ENCODE measurements at places on chromosomes 7 and 10. TPM values are rescaled to one million over a fixed set of nuclear protein-coding genes. Genes with fewer than 3 reads are reported as not detected.

GRCh38 chr10:118720685-118721538, 33.9 kb downstream of the CACUL1 start:
- no peaks in the 10 kb centered on the region for H3K36me3 ChIP-seq
- no peak for DNase-seq
- no peak overlapping the region for H3K27ac ChIP-seq
- no peaks in the 10 kb centered on the region for H3K27me3 ChIP-seq

DNA sequence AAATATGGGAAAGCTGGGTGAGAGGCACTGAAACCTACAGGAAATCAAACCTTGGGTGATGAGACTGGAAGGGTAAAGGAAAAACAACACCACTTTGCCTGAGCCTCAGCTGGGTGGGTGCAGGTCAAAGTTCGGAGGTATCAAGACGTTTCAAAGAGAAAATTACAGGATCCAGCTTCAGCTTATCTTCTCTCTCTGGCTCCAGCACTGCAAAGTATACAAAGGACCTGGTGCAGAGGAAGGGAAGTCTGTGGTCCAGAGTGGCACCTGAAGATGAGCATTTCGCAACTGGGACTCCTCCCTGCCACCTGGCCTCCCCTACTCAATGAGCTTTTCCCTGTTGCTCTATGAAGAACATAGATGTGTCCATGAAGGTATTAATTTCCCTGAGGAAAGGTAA, 6.4 kb upstream of the FXYD4 start:
- no peak overlapping the region for H3K27ac ChIP-seq
- peaks cover 8% of the 10 kb centered on the region for H3K4me1 ChIP-seq
- H3K36me3 ChIP-seq, result no peaks in the 10 kb centered on the region
- no peaks in the 10 kb centered on the region for H3K27me3 ChIP-seq
- H3K4me3 ChIP-seq, result no peak overlapping the region

- no peaks in the 10 kb centered on the region for H3K27me3 ChIP-seq
- H3K27ac ChIP-seq, result no peak overlapping the region
- no peak overlapping the region for H3K4me3 ChIP-seq
- H3K36me3 ChIP-seq, result no peaks in the 10 kb centered on the region
Observed at GRCh38 chr7:138257459-138258196, 181.4 kb downstream of the AKR1D1 start.

DNA sequence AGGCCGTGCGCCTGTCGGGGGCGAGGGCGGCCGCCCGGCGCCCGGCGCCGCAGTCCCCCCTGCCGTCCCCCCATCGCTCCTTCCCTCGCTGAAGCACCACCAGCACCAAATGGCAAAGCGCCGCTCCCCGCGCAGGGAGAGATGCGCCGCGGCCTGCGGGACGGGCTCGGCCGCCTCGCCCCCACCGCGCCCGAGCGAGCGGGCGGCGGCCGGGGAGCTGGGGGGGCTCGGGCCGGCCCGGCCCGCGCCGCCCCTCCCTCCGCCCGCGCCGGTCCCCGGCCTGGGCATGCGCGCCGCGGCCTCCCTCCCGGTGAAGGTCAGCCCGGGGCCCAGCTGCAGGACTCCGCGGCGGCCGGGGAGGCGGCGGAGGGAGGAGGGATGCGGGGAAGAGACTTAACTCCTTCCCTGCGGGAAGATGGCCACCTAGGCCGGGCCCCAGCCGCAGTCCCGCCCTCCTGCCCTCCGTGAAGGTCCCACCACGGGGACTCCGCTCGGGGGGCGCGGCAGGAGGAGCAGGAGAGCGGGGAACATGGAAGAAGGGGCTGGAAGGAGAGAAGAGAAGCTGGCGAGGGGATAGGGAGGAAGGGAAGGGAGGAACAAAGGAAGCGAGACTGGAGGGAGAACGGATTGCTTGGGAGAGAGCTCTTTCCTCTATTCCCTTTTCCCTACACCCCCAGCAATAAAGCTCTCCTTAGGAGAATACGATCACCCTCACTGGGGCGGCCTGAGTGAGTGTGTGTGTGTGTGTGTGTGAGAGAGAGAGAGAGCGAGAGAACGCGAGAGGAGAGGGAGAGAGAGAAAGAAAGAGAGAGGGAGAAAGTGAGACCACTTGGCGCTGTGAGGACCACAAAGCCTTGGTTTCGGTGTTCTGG, 3.4 kb upstream of the SMARCD3 start:
- peaks cover 55% of the 10 kb centered on the region for H3K4me1 ChIP-seq
- peak; percentile 88 for DNase-seq
- H3K4me3 ChIP-seq, result peak overlapping the region; percentile 46
- H3K27ac ChIP-seq, result peak overlapping the region; percentile 90
- peaks cover 83% of the 10 kb centered on the region for H3K27me3 ChIP-seq

Gene LAMB1
- total RNA-seq, result 187 TPM

DNA sequence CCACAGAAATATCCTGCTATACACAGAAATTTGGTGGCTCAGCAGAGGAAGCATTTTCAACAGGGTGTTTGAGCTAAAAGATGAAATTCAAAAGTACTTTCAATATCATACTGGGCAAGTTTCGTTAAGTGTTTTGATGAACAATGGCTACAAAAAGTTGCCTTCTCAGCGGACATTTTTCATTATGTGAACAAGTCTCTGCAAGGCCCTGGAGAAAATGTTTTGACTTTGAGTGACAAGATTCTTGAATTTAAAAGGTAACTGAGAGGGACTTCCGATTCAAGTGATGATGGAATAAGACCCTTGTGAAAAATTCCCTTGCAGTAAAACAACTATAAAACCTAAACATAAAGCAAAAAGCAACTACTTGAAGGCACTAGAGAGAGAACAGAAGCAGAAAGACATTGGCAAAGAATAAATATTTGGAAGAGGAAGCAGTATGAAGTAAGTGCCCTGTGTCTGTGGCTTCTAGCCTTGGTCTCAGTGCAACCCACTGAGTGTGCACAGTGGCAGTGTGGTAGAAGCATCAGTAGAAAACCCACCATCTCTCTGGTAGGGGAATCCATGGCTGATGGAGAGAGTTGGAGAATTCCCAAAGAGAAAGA, 62.5 kb upstream of the NAMPT start:
- peaks cover 40% of the 10 kb centered on the region for H3K4me1 ChIP-seq
- DNase-seq, result no peak
- no peak overlapping the region for H3K4me3 ChIP-seq
- H3K27me3 ChIP-seq, result no peaks in the 10 kb centered on the region
- H3K36me3 ChIP-seq, result no peaks in the 10 kb centered on the region
- peak overlapping the region; percentile 96 for H3K27ac ChIP-seq

Gene INHBA
- total RNA-seq, result 8.0 TPM

DNA sequence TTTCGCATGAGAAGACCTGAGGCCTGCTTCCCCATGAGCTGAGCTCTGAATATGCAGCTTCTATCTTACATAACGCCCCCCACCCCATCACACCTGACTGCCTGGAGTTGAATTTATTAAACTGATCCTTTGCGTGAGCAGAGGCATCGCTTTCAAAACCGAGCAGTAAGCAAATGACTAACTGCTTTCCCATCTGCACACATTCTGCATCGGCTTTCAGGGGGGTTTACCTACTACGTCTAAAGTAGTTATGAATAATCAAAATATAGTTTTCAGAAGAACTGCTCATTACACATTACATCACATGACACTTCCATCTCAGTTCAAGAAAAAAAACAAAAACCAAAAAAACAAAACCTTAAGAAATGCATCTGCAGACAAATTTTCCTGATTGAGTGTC, 54.7 kb upstream of the EGR2 start:
- no peak overlapping the region for H3K27ac ChIP-seq
- H3K4me1 ChIP-seq, result no peaks in the 10 kb centered on the region
- no peaks in the 10 kb centered on the region for H3K27me3 ChIP-seq
- H3K4me3 ChIP-seq, result no peak overlapping the region
- no peaks in the 10 kb centered on the region for H3K36me3 ChIP-seq
- DNase-seq, result no peak

- H3K4me1 ChIP-seq, result peaks cover 9% of the 10 kb centered on the region
- H3K27me3 ChIP-seq, result no peaks in the 10 kb centered on the region
- H3K27ac ChIP-seq, result no peak overlapping the region
- H3K4me3 ChIP-seq, result no peak overlapping the region
- H3K36me3 ChIP-seq, result no peaks in the 10 kb centered on the region
- no peak for DNase-seq
Observed at GRCh38 chr7:129828078-129828762, 124.5 kb downstream of the UBE2H start.

DNA sequence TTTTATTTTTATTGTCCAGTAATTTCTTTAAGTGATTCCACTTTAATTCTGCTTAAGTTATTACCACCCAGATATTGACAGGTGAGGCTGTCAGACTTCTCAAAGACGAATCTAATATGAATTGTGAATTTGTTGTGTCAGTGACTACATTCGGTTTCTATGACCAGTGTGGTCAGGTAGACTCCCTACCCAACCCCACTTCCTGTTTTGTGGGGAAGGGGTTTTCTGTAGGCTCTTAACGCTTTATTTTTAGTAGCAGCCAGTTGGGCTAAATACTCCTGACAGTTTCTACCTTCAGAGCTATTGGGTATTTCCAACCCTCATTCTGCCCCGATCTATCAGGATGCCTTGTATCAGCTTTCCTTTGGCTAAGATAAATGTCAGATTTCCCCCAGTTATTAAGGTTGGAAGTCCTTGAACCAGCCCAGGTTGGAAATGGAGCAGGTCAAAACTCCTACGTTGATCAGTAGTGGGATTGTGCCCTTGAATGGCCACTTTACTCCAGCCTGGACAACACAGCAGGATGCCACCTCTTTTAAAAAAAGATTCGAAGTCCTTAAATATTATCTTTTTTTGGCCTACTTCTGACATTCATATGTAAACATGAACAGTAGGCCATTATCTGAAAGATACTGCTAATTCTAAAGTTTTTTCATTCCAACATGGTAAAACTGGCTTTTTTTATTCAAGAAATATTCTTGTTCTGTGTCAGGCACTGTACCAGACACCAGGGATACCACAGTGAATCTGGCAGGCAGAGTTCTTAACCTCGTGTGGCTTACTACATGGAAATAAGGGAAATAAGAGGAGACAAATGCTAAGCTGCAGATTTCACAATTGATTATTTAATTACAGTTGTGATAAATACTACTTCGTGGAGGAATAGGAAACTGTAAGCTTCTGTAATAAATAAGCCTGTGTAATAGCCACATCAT, 133.3 kb upstream of the SAMD8 start:
- no peaks in the 10 kb centered on the region for H3K36me3 ChIP-seq
- no peaks in the 10 kb centered on the region for H3K4me1 ChIP-seq
- no peaks in the 10 kb centered on the region for H3K27me3 ChIP-seq
- H3K27ac ChIP-seq, result no peak overlapping the region
- H3K4me3 ChIP-seq, result no peak overlapping the region
- no peak for DNase-seq

DNA sequence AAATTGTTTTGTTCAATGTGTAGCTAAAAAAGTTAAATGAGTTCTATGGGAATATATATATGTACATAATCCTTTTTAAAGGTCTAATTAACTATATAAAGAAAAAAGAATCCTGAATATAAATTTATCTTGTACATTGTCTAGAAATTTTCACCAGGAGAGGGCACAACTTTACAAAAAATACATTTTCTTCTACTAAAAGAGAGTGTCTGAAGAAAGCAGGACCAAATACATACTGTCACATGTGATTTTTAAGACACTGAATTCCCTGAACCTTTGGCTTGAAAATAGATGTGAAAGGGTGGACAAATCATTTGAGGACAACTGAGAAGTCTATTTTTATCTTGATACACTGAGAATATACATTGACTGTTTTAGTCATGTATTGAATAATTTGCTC, 204.3 kb downstream of the DGKB start:
- no peaks in the 10 kb centered on the region for H3K36me3 ChIP-seq
- no peak overlapping the region for H3K4me3 ChIP-seq
- H3K4me1 ChIP-seq, result no peaks in the 10 kb centered on the region
- H3K27me3 ChIP-seq, result no peaks in the 10 kb centered on the region
- no peak overlapping the region for H3K27ac ChIP-seq

DNA sequence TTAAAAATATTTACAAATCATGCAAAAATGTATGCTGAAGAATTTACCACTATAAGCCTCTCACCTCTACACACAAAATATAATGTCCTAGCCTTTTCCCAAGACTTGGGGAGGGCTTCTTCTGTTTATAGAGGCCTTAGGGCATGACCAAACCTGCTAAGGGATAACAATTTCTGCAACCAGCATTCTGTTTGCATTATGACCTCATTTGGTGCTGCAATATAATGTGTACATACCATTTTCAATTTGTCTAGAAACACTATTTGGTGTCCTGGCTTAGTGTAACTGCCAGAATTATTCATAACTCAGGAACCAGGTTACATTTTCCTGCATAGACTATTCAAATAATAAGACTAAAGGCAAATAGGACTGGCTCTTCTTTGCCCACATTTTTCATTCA, 446.6 kb upstream of the SORCS1 start:
- no peak for DNase-seq
- H3K4me3 ChIP-seq, result no peak overlapping the region
- no peaks in the 10 kb centered on the region for H3K36me3 ChIP-seq
- no peaks in the 10 kb centered on the region for H3K4me1 ChIP-seq
- H3K27ac ChIP-seq, result no peak overlapping the region

Gene MMD2
- total RNA-seq, result not detected

DNA sequence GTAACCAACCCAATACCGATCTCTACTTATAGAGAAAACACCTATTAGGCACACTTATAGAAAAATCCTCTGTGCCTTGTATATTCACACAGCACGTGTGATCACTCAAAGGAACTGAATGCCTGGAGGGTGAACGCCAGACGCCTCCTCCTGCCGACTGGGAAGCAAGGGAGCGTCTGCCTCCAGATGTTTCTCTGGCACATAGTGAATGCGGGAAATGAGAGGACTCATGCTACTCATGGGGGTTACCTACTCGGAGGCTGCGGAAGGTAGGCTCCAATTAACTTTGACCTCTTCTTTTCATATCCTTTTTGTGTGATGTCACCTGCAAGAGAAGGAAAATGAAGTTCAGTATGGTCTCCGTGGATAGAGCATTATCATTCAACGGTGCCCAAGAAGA, 203.3 kb downstream of the DIP2C start:
- no peak for DNase-seq
- H3K36me3 ChIP-seq, result no peaks in the 10 kb centered on the region
- no peaks in the 10 kb centered on the region for H3K4me1 ChIP-seq
- no peak overlapping the region for H3K4me3 ChIP-seq
- H3K27ac ChIP-seq, result no peak overlapping the region

- no peaks in the 10 kb centered on the region for H3K4me1 ChIP-seq
- H3K27me3 ChIP-seq, result no peaks in the 10 kb centered on the region
- no peak overlapping the region for H3K4me3 ChIP-seq
- H3K27ac ChIP-seq, result no peak overlapping the region
- no peak for DNase-seq
Observed at GRCh38 chr7:47782792-47783191, 165.5 kb downstream of the PKD1L1 start.

- H3K27me3 ChIP-seq, result no peaks in the 10 kb centered on the region
- no peak overlapping the region for H3K27ac ChIP-seq
- H3K4me1 ChIP-seq, result no peaks in the 10 kb centered on the region
- peak; percentile 30 for DNase-seq
- no peaks in the 10 kb centered on the region for H3K36me3 ChIP-seq
Observed at GRCh38 chr10:124298891-124299290, 119.8 kb downstream of the OAT start.

GRCh38 chr7:33099154-33099940, 9.9 kb downstream of the RP9 start:
- no peak overlapping the region for H3K27ac ChIP-seq
- DNase-seq, result no peak
- no peaks in the 10 kb centered on the region for H3K4me1 ChIP-seq
- no peaks in the 10 kb centered on the region for H3K27me3 ChIP-seq

Data from left lung (tissue), 14 donors.